ENCODE measurements at places on chromosomes 13 and 19.

DNA sequence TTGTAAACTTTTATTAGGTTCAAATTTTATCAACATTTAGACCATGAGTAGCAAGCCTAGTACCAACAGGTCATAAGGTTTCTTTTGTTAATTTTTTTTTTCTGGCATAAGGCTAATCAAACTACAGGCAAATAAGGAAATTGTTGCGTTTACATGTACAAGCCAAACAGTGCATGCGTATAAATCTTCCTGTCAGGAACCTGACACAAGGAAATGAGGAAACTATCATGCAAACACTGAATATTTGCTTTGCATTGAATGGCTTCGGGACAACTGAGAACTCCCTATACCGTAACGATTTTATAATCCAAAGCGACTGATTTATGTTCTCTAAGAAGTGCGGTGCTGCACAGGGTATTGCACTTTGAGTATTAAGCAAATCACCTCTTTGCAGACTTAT, 133.0 kb upstream of the TRPC4 start:
- DNase-seq = no peak

DNA sequence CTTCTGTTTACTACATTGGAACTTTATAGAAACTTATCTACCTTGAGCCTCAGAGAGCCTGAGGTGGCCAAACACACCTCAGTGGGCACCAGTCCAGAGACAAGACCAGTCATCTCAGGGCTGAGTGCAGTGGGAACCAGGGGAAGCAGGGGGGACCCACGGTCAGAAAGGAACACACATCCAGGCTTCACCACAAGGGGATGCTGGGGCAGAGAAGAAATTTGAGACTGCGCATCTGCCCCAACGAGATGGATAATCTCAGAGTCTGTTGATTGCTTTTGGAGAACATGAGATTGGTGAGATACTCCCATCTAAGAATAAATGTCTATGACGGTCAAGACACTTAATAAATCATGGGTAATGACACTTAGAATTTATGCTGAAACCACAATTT, 98.7 kb downstream of the DOCK9 start:
- DNase-seq = no peak

- no peak for DNase-seq
Observed at GRCh38 chr19:7699417-7700401, 2.2 kb downstream of the FCER2 start.

DNA sequence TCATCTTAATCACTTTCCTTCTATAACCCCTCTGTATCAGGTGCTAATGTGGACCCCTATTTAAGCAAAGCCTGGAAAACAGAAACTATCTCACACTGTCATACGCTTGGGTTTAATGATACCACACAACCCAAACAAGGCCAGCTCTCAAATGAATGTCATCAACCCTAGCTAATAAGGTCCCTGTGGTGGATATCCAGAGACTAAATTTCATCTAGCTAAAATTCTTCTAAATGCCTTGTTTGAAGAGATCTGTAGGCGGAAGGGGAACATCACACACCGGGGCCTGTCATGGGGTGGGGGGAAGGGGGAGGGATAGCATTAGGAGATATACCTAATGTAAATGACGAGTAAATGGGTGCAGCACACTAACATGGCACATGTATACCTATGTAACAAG, 95.5 kb downstream of the FOXO1 start:
- DNase-seq = no peak

GRCh38 chr19:3189702-3190469, 4.2 kb downstream of the NCLN start:
- DNase-seq = no peak

DNA sequence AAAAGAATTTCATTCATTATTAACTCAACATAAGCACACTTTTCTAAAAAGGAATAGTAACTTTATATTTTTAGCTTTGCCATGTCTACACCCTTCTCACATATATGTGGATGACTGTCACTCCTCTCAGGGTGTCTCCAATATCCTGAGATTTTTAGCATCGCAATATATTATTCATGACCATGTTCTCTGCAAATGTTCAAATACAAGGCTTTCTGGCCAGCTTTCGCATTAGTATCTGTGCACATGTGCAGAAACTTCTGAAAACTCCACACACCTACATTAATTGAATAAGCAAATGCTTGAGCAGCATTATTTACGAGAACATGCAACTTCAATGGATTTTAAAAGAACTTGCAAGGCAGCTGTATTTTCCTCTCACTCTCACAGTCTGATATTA, 334.8 kb downstream of the PCDH9 start:
- DNase-seq = no peak

GRCh38 chr13:26847281-26847680, 86.7 kb upstream of the GPR12 start:
- DNase-seq = no peak

- no peak for DNase-seq
Observed at GRCh38 chr13:41006306-41006705, 12.8 kb downstream of the ELF1 start.

GRCh38 chr19:31668921-31669320, 319.7 kb upstream of the TSHZ3 start:
- DNase-seq = no peak

- no peak for DNase-seq
Observed at GRCh38 chr13:21753117-21753729, 82.3 kb downstream of the FGF9 start.

- DNase-seq = no peak
Observed at GRCh38 chr13:39375601-39376000, 227.4 kb downstream of the LHFPL6 start.

- no peak for DNase-seq
Observed at GRCh38 chr19:18736415-18737336, 53.2 kb downstream of the CRTC1 start.

- DNase-seq = no peak
Observed at GRCh38 chr13:76314495-76314894, 571.7 kb downstream of the KCTD12 start.

DNA sequence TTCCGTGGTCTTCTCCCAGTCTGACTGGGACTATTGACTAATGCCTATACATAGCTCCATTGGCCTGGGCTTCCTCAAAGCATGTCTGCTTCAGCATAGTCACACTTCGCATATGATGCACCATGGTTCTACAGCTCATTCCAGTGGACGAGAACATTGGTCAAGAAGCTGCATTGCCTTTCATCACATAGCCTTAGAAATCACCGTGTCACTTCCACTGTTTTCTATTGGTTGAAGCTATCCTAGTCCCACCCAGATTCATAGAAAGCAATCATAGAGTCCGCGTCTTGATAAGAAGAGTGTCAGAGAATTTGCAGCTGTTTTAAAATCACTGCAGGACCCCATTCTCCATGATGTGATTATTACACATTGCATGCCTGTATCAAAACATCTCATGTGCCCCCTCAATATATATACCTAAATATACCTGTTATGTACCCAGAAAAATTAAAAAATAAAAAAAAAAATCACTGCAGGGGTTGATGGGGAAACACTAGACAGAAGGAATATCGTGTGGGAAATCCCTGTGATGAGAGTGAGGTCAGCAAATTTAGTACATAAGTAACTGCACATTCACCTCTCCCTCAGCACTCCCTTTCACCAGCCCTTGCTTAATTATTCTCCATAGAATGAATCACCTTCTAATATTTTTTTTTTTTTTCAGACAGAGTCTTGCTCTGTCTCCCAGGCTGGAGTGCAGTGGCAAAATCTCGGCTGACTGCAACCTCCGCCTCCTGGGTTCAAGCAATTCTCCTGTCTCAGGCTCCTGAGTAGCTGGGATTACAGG, 2.2 kb upstream of the ARHGAP33 start:
- no peak for DNase-seq

Measured in CD4-positive, alpha-beta T cell (primary cell).